Mesothelial cell of epicardium (in vitro differentiated cells): ENCODE measurements at places on chromosomes 2 and 18.

GRCh38 chr18:46434629-46435028, 222.4 kb downstream of the LOXHD1 start:
- no peak for DNase-seq
- peaks cover 4% of the 10 kb centered on the region for H3K4me1 ChIP-seq
- H3K4me3 ChIP-seq: no peak overlapping the region
- no peak overlapping the region for H3K27ac ChIP-seq

DNA sequence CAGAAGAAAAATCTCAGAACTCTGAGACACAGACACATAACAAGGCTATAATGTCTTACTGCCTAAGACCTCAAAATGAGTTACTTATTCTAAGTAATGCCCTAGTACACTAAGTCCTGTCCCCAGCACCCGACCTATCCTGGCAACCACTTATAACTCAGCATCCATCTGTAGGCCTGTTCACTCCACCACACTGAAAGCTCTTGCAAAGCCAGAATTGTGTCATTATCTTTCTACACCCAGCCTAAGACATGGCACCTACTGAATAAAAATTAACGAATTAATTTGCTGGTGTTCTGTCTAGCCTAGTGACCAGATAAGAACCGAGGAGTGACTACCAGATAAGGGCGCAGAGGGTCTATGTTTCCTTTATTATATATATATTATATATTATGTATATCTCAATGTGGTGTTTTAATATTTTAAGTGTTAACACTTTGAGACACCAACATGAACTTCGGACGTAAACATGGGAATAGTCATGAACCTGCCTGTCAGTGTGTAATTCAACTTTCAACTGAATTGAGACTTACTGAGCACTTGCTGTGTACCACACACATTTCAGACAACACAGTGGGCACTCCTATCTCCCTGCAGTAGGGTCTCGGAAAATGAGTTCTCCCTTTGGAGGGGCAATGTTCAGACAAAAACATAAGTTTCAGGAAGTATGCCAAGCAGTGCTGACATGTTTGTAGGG, 27.7 kb downstream of the TMEM131 start:
- H3K27ac ChIP-seq: no peak overlapping the region
- DNase-seq: no peak
- H3K4me1 ChIP-seq: peaks cover 20% of the 10 kb centered on the region
- no peaks in the 10 kb centered on the region for H3K27me3 ChIP-seq

GRCh38 chr2:236972491-236973342, 113.0 kb upstream of the COPS8 start:
- H3K27ac ChIP-seq: peak overlapping the region; percentile 11
- DNase-seq: no peak

DNA sequence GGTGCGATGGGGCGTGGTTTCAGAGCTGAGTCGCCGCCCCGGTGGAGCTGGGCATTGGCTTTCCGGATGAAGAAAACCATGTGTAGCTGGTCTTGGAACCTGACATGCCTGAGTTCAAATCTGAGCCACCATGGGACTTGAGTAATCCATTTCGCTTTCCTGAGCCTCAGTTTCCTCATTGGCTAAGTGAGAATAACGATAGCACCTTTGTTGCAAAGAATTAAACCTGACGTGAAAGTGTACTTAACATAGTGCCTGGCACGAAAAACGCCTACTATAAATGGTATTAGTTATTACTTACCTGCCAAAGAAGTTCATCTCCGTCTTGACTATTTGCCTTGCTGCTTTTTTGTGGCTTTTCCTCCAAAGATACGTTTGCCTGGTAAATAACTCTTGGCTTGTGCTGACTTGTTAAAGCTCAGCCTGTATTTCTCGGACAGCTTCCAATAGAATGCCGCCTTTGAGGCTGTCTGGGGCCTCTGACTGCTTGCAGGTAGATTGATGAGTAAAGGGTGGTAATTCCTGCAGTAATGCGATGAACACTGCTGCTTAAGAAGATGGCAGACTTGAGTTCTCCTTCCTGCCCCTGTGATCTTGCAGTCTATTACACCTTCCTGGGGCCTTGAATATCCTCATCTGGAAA, 1.3 kb downstream of the CDCA7 start:
- peak overlapping the region; percentile 36 for H3K27ac ChIP-seq
- H3K27me3 ChIP-seq: no peaks in the 10 kb centered on the region
- DNase-seq: no peak
- H3K4me3 ChIP-seq: peak overlapping the region; percentile 87
- H3K4me1 ChIP-seq: peaks cover 23% of the 10 kb centered on the region

- H3K36me3 ChIP-seq: no peaks in the 10 kb centered on the region
- DNase-seq: no peak
- H3K27ac ChIP-seq: no peak overlapping the region
- no peak overlapping the region for H3K4me3 ChIP-seq
- H3K4me1 ChIP-seq: peaks cover 5% of the 10 kb centered on the region
Observed at GRCh38 chr2:233007270-233007669, 5.8 kb downstream of the NGEF start.

GRCh38 chr18:73431620-73432019, 563.8 kb upstream of the NETO1 start:
- no peaks in the 10 kb centered on the region for H3K36me3 ChIP-seq
- no peak for DNase-seq
- H3K4me1 ChIP-seq: no peaks in the 10 kb centered on the region
- no peak overlapping the region for H3K27ac ChIP-seq
- no peak overlapping the region for H3K4me3 ChIP-seq

- no peak overlapping the region for H3K27ac ChIP-seq
- no peaks in the 10 kb centered on the region for H3K27me3 ChIP-seq
Observed at GRCh38 chr2:157761520-157761919, 114.6 kb downstream of the ACVR1 start.

DNA sequence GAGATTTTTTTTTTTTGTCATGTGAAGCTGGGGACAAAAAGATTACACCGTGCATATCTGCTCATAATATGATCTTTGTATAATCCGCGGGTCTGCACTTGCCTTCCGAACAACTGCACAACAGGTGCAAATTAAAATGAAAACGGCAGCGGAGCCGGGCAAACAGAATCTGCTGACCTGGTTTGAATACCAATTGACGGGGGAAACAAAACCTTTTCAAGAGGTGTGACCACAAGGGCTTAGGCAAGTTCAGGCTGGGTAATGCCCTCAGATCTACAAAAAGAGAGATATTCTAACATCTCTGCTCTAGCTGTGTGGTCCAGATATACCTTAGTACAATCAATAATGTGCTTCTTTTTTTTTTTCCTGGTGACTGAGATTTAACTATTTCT, 88.5 kb downstream of the ZEB2 start:
- no peak overlapping the region for H3K27ac ChIP-seq
- H3K27me3 ChIP-seq: no peaks in the 10 kb centered on the region
- peaks cover 18% of the 10 kb centered on the region for H3K4me1 ChIP-seq
- peaks cover 14% of the 10 kb centered on the region for H3K36me3 ChIP-seq
- no peak for DNase-seq

GRCh38 chr2:62398356-62398755, 107.6 kb downstream of the TMEM17 start:
- H3K27ac ChIP-seq: no peak overlapping the region
- H3K36me3 ChIP-seq: peaks cover 4% of the 10 kb centered on the region
- no peaks in the 10 kb centered on the region for H3K4me1 ChIP-seq
- H3K27me3 ChIP-seq: no peaks in the 10 kb centered on the region
- no peak for DNase-seq
- no peak overlapping the region for H3K4me3 ChIP-seq

GRCh38 chr18:56890632-56891031, 239.5 kb downstream of the WDR7 start:
- peaks cover 4% of the 10 kb centered on the region for H3K36me3 ChIP-seq
- peaks cover 9% of the 10 kb centered on the region for H3K4me1 ChIP-seq
- no peaks in the 10 kb centered on the region for H3K27me3 ChIP-seq
- DNase-seq: no peak
- peak overlapping the region; percentile 48 for H3K27ac ChIP-seq

- no peaks in the 10 kb centered on the region for H3K4me1 ChIP-seq
- peaks cover 7% of the 10 kb centered on the region for H3K27me3 ChIP-seq
- H3K4me3 ChIP-seq: no peak overlapping the region
- no peak for DNase-seq
- no peaks in the 10 kb centered on the region for H3K36me3 ChIP-seq
Observed at GRCh38 chr2:126828491-126828890, 70.2 kb upstream of the TEX51 start.

DNA sequence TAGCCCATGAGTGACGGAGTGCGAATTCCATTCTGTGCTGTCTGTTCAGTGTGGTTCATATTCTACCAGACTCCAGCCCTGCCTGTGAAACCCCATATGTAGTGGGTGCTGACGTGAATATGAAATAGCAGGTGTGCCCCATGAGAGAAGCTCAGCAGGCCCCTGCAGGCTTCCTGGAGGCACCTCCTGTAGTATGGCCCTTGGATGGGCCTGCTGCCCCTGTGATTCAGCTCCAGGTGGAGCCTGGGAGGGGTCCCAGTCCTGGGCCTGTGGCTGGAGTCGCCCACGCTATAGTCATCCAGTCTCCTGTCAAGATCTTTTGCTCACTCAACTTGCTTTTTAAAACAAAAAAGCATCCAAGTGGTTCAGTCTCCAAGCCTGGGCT, 125.5 kb downstream of the GLI2 start:
- no peak overlapping the region for H3K4me3 ChIP-seq
- no peak for DNase-seq
- peaks cover 4% of the 10 kb centered on the region for H3K36me3 ChIP-seq
- H3K27ac ChIP-seq: no peak overlapping the region
